ENCODE measurements at places on chromosomes 2 and 18.

- no peak for DNase-seq
Observed at GRCh38 chr2:7992612-7993602, 688.9 kb upstream of the ID2 start.

GRCh38 chr2:224072541-224073188 lies 33.6 kb upstream of the SERPINE2 start:
- DNase-seq = no peak

DNA sequence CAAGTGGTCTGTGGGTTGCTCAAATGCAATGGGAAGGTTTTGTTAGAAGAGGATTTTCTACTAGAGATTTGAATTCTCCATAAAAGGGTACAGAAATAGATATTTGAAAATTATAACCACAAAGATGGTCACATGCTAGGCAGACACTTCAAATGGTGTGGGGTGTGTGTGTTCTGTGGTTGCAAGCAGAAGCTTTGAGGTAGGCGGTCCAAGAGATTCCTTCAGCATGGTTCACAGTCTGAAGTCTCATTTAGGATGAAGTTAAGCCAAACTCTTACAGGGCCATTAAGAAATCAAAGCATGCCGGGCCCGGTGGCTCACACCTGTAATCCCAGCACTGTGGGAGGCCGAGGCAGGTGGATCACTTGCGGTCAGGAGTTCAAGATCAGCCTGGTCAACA lies 38.3 kb upstream of the RMDN2 start:
- DNase-seq = no peak

DNA sequence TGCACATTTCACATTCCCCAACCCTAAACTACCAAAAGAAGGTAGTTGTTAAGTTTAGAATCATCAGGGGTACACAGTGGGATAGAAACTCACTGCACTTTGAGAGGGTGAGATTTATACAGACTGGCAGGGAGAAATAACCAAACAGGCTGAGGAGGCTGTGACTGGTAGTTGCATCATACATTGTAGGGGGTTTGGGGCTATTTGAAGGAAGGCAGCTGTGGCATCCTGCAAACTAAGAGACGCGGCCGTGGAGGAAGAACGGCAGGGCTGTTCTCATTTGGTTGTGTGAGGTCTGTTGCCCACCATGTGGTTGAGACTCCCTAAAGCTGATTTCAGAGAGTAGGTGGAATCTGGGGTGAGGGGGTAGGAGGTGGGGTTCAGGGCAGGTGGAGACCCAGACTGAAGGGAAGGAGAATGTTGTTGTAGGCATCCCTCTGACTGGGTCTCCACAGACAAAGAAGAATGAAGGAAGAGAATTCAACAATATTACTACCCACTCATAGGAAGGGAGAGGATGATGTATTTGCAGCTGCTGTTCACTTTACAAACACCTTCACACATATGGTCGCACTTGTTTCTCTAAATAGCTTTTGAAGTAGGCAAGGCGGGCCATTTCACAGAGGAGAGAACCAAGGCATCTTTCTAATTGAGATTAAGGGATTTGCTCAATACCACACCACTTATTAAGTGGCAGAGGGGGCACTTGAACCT lies 170.9 kb upstream of the SIX2 start:
- DNase-seq = no peak

DNA sequence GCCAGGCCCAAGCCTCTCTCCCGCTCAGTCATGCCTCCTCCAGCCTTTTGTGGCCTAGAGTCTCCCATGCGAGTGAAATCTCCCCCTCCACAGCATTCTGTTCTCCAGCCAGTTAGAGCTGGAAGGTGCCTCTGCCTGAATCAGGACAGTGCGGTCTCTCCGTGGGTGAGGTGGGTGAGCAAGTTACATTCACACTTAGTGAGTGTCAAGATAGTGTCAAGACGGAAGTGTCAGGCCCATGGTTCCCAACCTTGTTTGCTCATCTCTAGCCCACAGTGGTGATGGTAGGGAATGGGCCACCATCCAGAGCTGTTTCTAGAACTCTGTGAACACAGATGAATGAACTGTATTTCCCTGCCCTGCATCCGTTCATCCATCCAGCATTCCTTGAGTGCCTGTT lies 59.5 kb downstream of the LPIN1 start:
- DNase-seq = no peak

DNA sequence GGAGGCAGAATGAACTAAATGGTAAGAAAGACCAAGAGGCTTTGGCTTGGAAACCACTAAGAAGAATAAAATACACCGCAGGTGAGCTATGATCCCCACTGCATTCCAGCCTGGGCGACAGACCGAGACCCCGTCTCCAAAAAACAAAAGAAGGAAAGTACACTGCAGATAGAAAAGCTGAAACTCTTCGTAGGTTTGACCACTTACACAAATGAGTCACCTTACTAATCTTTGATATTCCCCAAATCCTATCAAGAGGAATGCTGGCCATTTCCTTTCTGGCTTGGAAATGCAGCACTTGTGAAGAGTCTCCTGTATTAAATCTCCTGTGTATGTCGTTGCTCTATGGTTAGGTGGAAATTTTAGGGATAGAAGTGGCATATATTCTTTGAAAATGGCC lies 108.8 kb downstream of the MTCL1 start:
- DNase-seq = no peak

GRCh38 chr2:144180131-144180530 lies 339.8 kb downstream of the ZEB2 start:
- no peak for DNase-seq

- no peak for DNase-seq
Observed at GRCh38 chr2:171509945-171510731, 12.1 kb upstream of the CYBRD1 start.
